ENCODE measurements at places on chromosomes 5 and 9. TPM values are rescaled to one million over a fixed set of nuclear protein-coding genes. Genes with fewer than 3 reads are reported as not detected.

The OR1J2 gene
- not detected for total RNA-seq

The PLAC8L1 gene
- 0.92 TPM for total RNA-seq

The CD274 gene
- total RNA-seq: not detected

The TNFAIP8 gene
- 17.8 TPM for total RNA-seq

- no peak overlapping the region for H3K27ac ChIP-seq
- no peak for DNase-seq
- H3K4me1 ChIP-seq: no peaks in the 10 kb centered on the region
- no peak overlapping the region for H3K4me3 ChIP-seq
- H3K36me3 ChIP-seq: no peaks in the 10 kb centered on the region
Observed at GRCh38 chr5:109230369-109230768, 179.4 kb downstream of the PJA2 start.

- no peaks in the 10 kb centered on the region for H3K27me3 ChIP-seq
- H3K4me3 ChIP-seq: no peak overlapping the region
- H3K36me3 ChIP-seq: no peaks in the 10 kb centered on the region
- DNase-seq: no peak
- peaks cover 25% of the 10 kb centered on the region for H3K4me1 ChIP-seq
Observed at GRCh38 chr5:163563112-163563511, 57.7 kb downstream of the MAT2B start.

DNA sequence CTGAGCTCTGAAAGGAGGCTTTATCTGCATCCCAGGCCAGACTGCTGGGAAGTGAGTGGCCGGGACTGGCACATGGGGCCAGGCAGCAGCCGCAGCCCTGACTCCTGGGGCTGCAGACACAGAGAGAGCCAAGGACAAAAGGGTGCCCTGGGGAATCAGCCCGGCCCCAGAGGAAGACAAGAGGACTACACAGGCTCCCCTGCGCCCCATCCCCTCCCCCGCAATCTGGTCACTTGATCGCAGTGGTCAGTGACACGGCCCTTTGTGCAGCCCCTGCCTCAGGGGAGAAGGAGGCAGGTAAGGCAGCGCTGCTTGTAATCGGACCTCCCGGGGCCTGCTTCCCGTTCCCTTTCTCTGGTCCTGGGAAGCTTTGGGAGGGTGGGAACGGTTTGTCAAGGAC lies 55.5 kb upstream of the FUBP3 start:
- H3K4me3 ChIP-seq: no peak overlapping the region
- H3K4me1 ChIP-seq: peaks cover 33% of the 10 kb centered on the region
- H3K27ac ChIP-seq: peak overlapping the region; percentile 2
- no peaks in the 10 kb centered on the region for H3K36me3 ChIP-seq
- H3K27me3 ChIP-seq: no peaks in the 10 kb centered on the region
- peak; percentile 66 for DNase-seq

GRCh38 chr9:81754245-81754644 lies 64.9 kb upstream of the TLE1 start:
- peaks cover 5% of the 10 kb centered on the region for H3K4me1 ChIP-seq
- no peak for DNase-seq
- H3K27me3 ChIP-seq: no peaks in the 10 kb centered on the region
- no peaks in the 10 kb centered on the region for H3K36me3 ChIP-seq

GRCh38 chr5:164132358-164132757 lies 626.9 kb downstream of the MAT2B start:
- H3K27ac ChIP-seq: no peak overlapping the region
- H3K4me1 ChIP-seq: no peaks in the 10 kb centered on the region
- DNase-seq: no peak
- H3K27me3 ChIP-seq: no peaks in the 10 kb centered on the region
- H3K4me3 ChIP-seq: no peak overlapping the region
- H3K36me3 ChIP-seq: no peaks in the 10 kb centered on the region

DNA sequence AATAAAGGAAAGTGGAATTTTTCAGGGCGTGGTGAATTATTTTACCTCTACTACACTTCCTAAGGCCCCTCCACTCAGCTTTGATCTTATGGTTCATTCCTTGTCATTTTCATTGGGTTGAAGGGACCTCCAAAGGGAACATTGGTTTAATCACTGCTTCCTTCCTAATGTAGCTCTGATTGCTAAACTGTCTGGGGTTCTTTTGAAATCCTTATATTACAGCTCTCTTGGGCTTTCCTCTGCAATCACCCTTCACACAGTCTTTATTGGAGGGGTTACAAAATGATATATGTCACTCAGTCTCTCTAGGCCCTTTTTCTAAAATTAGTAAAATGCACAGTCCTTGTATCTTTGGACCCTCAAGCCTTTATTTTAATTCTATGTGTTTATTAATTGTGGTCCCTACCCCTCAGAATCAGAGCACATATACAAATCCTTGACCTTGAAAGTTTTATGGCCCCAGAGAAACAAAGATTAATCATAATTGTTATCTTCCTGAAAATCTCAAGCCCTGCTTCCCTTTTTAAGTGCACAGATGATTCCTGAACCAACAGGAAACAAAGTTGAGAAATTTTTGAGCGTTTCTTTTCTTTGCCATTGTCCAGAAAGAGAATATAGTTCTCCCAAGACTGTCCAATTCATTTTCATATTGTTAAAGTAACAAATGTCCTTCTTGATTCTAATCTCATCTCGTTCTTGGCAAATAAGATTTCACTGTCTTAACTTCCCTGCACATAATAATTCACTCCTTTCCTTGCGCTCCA lies 330.0 kb downstream of the ARRDC3 start:
- H3K4me3 ChIP-seq: no peak overlapping the region
- H3K36me3 ChIP-seq: no peaks in the 10 kb centered on the region
- H3K4me1 ChIP-seq: no peaks in the 10 kb centered on the region
- no peak overlapping the region for H3K27ac ChIP-seq
- no peak for DNase-seq

- H3K27ac ChIP-seq: no peak overlapping the region
- H3K4me3 ChIP-seq: no peak overlapping the region
- DNase-seq: no peak
- H3K4me1 ChIP-seq: no peaks in the 10 kb centered on the region
- H3K36me3 ChIP-seq: no peaks in the 10 kb centered on the region
Observed at GRCh38 chr5:108232805-108233204, 149.1 kb downstream of the FBXL17 start.

Data from H1 (cell line).